SK-N-SH (cell line): ENCODE measurements at places on chromosomes 1 and 21. TPM values are rescaled to one million over a fixed set of nuclear protein-coding genes. Genes with fewer than 3 reads are reported as not detected.

OR14A2 gene
- polyA plus RNA-seq = not detected in 2 replicates

SLC66A1 gene
- polyA plus RNA-seq = 16.9 and 19.1 TPM in 2 replicates

LHX8 gene
- 0.19 and 0.30 TPM in 2 replicates for polyA plus RNA-seq

- H3K27ac ChIP-seq = no peak overlapping the region
- H3K27me3 ChIP-seq = peaks cover 26% of the 10 kb centered on the region
- no peak for DNase-seq
- H3K36me3 ChIP-seq = no peaks in the 10 kb centered on the region
- H3K4me3 ChIP-seq = no peak overlapping the region
Measured at GRCh38 chr1:203321273-203322052, 16.1 kb downstream of the BTG2 start.

DNA sequence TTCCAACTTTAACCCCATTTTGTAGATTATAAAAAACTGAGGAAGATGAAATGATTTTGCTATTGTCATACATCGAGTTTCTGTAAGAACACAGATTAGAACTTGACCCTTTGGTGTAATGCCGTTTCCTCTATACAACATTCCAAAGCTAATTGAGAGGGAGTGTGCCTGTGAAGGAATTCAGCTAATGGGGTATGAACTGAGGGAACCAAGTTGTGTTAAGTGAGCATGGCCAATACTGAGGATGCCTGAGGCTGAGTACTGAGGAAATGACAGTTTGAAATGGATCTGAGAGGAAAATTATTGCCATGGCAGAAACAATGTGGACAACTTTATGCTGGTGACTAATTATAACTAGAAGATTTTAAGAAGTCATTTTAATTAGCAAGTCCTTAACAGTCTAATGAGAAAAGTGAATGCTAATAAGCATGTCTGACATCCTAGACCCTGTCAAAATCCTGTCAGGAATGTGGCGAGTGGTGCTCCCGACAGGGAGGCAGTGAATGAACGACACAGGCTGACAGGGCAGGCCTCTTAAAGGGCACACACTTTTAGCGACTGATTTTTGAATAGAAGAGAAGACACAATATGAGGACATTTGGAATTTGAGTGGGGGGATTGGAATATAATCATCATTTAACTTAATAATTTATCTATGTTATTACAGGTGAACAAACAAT lies 262.5 kb downstream of the HLX start:
- no peak overlapping the region for H3K4me3 ChIP-seq
- H3K27ac ChIP-seq = no peak overlapping the region
- no peak for DNase-seq
- H3K27me3 ChIP-seq = no peaks in the 10 kb centered on the region
- H3K4me1 ChIP-seq = no peaks in the 10 kb centered on the region

DNA sequence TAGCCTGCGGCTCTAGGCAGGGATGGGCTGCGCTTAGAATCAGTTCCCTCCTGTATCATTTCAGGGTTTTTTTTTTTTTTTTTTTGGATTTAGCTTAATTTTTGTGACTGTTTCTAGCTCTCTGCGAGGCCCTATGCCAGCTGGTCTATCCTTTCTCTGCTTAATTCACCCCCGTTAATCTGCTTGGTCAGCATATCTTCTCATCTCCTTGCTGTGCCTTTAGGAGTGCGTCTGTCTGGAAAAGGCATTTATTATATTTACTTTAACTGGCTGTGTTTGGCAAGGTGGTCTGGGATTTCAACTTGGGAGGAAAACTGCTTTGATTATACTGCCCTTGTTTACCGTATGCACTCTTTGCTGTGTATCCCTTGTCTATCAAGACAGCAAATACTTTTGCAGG lies 184.8 kb upstream of the KIAA0040 start:
- DNase-seq = peak; percentile 31
- H3K4me3 ChIP-seq = no peak overlapping the region
- H3K36me3 ChIP-seq = no peaks in the 10 kb centered on the region
